HuH-7 (cell line): ENCODE measurements at places on chromosomes 1 and 21.

GRCh38 chr1:62926681-62927252 is 142.8 kb downstream of the ATG4C start:
- no peak for DNase-seq

DNA sequence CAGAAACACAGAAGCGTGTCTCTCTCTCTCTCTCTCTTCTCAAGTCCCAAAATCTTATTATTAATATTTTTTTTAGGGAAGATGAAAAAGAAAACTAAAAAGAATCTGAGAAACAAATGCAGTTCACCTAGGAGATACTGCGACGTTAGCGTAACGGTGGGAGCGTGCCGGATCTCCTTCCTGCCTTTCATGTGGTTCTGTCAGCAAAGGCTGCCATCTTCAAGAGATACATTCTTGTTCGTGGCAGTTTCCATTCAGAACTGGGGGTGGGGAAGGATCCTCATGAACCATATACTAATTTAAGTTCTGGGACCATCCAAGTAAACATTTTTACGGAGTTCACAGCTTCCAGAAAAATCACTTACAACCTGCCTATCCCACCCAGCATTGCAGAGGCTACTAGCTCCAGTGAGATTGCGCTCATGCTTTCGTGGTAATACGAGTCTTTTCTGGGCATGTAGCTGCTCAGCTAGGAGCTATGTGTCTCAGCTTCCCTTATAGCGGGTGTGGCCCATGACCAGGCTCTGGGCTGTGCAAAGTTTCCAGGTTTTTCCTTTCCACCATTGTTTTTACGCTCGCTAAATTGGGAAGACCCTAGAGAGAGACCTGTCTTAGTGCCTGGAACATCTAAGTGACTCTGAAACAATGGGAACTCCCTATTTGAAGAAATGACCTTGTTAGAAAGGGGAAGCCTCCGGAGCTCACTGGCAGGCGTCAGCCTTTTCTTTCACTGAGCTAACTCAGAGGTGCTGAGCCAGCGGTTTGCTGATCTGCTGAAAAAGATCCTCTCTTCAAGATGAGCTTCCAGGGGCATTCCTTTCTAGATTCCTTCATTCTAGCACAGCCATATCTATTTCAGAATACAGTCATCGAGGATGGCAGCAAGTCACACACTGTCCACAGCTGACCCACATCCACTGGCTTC is 17.3 kb downstream of the SLAMF1 start:
- no peak for DNase-seq

DNA sequence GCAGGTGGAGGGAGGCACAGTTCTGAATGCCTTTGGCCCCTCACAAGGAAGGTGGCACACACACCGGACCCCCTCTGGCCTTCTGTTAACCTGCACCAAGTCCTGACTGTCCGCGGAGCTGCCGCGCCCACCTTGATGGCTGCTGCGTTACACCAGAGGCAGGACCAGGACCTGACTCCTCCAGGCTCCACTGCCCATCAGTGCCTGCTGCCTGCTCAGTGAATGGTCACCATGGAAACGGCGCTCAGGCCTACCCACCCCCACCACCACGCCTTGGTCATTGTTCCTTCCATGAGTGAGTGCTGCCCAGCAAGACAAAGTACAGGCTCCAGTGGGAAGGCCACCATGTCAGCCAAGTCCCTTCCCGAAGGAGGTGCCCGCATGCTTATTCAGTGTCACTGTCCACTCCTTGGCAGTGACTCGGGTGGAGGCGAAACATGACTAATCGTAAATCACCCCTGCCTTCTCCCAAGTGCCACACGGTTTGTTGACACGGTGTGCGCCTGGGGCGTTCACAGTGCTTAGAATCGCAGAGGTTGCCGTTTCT is 57.3 kb downstream of the SLC37A1 start:
- DNase-seq = no peak

GRCh38 chr1:8523666-8524206 is 205.8 kb downstream of the SLC45A1 start:
- DNase-seq = no peak

DNA sequence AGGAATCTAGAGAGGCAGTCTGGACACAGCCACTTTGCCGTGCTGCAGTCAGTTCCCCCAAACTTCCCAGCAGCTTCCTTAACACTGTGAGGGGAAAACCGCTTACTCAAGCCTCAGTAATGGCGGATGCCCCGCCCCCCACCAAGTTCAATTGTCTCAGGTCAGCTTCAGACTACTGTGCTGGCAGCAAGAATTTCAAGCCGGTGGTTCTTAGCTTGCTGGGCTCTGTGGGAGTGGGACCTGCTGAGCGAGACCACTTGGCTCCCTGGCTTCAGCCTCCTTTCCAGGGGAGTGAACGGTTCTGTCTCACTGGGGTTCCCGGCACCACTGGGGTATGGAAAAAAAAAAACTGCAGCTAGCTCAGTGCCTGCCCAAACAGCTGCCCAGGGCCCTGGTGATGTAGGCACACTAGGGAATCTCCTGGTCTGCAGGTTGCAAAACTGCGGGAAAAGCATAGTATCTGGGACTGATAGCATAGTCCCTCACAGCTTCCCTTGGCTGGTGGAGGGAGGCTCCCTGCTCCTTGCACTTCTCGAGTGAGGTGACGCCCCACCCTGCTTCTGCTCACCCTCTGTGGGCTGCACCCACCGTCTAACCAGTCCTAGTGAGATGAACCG is 23.7 kb upstream of the HFM1 start:
- no peak for DNase-seq

DNA sequence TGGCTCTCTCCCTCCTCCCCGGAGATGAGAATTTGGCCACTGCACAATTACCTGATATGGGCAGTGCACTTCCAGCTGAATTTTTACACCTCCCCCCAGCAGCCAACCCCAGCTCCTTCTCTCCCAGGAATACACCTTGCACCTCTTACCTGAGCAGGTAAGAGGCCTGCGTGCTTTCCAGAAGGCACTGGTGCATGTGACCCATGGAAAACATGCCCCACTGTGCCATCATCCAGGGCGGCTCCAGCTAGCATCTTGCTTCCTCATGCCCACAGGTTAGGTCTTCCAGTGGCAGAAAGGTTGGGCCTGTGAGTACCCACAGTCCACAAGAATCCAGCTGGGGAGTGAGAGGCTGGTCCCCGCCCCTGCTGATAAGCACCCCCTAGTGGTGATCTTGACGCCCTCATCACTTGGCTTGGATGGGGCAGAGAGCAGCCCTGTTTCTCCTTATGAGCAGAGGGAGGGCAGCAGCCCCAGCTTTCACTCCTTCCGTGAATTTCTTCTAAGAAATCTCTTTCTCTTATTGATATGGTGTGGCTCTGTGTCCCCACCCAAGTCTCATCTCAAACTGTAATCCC is 57.8 kb downstream of the EDARADD start:
- DNase-seq = peak; percentile 58

DNA sequence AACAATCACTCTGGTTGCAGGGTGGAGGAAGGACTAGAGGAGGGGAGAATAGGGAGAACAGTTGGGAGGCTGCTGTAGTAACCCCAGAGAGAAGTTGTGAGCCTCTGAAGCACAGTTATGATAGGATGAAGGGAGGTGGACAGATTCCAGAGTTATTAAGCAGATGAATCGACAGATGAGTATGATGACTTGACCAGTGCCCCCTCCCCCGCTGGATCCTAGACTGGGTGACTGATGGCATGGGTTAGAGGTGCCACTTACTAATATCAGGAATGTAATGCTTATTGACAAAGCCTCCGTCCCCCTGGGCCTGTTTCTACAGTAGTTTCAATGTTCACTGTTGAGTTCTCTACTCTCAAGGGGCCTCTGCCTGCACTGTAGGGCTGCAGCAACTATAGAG is 14.0 kb upstream of the TIPRL start:
- no peak for DNase-seq

DNA sequence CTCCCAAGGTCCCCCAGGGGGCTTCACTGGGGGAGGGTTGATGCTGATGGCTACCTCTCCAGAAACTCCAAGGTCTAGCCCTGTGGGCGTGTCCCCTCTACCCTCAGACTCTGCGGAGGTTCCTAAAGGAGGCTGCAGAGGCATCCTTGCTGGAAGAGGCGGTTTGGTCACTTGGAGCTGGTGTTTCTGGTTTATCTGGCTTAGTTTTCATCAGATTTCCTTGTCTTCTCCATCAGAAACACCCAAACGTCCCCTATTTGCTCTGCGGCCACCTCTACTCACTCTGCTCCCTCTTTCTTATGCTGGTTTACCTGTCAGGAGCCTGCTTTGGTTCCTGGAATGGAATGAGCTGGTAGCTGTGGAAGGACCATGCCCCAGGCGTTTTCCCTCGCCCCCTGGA is 2.5 kb downstream of the PKP1 start:
- no peak for DNase-seq

DNA sequence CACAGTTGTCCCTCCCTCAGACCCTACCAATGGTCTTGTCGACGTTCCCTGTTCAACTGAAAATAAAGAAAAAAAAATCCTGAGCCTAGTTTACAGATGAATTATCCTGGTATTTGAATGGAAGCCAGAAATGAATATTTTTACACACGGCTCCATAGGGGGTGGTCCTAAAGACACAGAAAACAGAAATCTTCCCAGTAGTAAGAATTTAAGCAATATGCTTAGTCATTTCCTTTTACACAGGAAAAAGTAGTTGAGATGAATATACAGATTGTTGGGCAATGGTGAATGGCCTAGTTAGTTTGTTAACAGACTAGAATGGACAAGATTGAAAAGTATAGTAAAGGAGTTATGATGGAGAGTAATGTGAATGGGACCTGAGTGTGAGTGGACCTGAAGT is 67.4 kb downstream of the RGS18 start:
- DNase-seq = no peak

GRCh38 chr1:88168126-88168525 is 515.9 kb upstream of the PKN2 start:
- no peak for DNase-seq

DNA sequence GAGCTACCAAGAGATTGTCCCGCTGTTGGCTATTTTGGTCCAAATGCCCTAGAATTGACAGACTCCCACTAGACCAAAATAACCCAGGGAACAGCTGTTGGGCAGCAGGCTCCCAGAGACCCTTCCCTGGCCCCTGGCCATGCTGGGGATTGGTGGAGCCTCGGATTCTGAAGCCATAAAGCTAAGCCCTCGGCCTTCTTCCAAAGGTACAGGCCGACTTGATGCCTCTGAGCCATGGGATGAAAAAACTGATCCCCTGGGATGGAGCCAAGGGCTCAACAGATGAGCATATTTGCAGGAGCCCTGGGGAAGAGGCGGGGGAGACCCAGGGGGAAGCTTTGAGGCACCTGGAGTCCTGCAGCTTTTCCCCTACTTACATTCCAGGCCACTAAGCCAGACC is 1.0 kb upstream of the LRRC38 start:
- DNase-seq = no peak

DNA sequence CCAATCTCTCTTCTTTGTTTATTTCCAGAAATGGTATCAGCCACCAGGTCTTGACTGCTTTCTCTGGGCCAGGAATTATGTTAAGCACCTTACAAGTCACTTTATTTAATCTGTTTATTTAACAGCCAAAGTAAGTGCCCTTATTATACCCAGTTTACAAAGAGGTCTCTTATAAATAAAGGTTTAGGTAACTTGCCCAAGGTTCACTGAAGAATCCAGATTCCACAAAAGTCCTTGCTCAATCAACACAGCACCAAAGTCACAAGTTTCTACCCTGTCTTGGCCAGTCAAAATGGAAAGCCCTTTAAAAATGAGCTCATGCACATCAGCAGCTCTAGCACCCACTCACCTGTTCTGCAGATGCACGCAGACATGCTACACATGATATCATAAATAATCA is 28.0 kb upstream of the ATP1A1 start:
- no peak for DNase-seq

DNA sequence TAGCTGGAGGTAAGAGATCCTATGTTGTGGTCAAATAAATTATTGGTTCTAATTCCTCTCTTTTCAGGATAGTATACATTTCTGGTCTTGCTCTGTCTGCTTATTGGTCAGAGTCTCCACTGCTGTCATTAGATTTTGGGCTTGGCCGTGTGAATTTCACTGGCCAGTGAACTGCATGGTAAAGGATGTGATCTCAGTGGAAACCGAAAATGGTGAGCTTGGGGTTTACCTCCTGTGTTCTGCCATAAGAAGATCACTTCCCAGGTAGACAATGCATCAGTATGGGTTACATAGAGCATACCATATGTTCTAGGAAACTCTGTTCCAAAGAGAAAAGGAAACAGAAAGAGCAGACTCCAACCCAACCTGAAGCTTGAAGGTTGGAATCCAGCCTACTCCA is 1123.3 kb upstream of the B3GALT2 start:
- DNase-seq = no peak

- peak; percentile 11 for DNase-seq
These were observed 166.1 kb upstream of the DPYD start for GRCh38 chr1:98086796-98087441.

DNA sequence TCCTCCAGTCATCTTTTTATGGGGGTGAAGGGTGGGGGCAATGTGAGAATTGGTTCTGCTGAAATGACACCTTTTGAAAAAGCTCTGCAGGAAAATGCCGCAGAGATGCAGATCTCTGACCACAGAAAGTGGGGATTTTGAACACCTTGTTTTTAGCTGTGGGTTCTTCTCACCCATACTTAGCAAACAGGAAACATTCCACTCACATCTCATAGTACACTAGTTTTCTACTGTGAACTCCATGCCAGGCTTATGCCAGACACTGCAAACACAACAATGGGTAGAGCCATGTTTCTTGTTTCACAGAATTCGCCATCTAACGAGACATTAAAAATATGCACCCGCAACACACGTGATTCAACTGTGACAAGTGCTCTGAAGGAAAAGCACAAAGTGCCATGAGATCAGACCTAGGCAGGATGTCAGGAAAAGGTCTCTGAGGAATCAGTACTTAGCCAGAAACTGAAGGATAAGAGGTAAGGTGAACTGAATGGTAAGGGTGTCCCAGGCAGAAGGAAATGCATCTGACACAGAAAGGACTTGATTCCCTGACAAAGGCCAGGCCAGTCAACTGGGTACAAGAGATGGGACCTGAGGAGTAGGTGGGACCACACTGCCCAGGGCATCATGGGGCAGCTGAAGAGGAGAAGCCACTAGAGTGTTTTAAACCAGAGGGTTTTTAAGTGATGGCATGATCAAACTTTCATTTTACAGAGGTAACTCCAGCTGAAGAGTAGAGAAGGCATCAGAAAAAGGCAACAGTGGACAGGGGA is 83.8 kb upstream of the JAK1 start:
- no peak for DNase-seq

- no peak for DNase-seq
These were observed 20.0 kb upstream of the WARS2 start for GRCh38 chr1:119160409-119160808.

GRCh38 chr1:169796274-169796810 is 1.6 kb upstream of the METTL18 start:
- no peak for DNase-seq

DNA sequence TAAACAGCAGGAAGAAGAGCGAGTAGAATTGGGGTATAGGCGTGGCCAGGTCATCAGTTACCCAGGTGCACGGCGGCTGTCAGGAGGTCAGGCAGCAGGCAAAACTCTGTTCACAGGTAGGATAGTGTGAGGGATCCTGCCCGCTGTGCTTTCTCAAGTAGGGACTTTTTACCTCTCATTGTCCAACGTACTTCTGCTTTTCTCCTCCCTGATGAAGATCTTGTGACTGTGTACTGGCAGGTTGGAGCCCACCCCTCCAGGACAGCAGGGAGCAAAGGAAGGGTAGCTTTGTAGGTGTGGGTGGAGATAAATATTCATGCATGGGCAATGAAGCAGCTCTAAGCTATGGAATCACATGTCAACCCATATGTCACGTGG is 373.5 kb downstream of the KIF26B start:
- no peak for DNase-seq

- DNase-seq = no peak
These were observed 3.1 kb upstream of the MMP23B start for GRCh38 chr1:1628754-1629429.
